ENCODE measurements at places on chromosomes 6 and 20. TPM values are rescaled to one million over a fixed set of nuclear protein-coding genes. Genes with fewer than 3 reads are reported as not detected.

DDR1 gene
- total RNA-seq: 51.3 TPM

STMND1 gene
- not detected for total RNA-seq

PRDM13 gene
- total RNA-seq: not detected

VIP gene
- 1.3 TPM for total RNA-seq

TUBB2B gene
- total RNA-seq: 4.6 TPM

EPPIN gene
- not detected for total RNA-seq

GPLD1 gene
- 0.43 TPM for total RNA-seq

IDH3B gene
- 65.5 TPM for total RNA-seq

SFTA2 gene
- not detected for total RNA-seq

TCF15 gene
- 0.43 TPM for total RNA-seq

CDH22 gene
- total RNA-seq: not detected

LINC00237 gene
- not detected for total RNA-seq

NOTCH4 gene
- total RNA-seq: 11.0 TPM

NKAPL gene
- 0.55 TPM for total RNA-seq

CUL9 gene
- total RNA-seq: 22.8 TPM

C20orf96 gene
- 3.1 TPM for total RNA-seq

PTPRT gene
- not detected for total RNA-seq

DEK gene
- total RNA-seq: 177 TPM

RAD21L1 gene
- not detected for total RNA-seq

TULP1 gene
- not detected for total RNA-seq

PKHD1 gene
- 19.2 TPM for total RNA-seq

DDO gene
- total RNA-seq: not detected

SALL4 gene
- not detected for total RNA-seq

CDH26 gene
- 7.7 TPM for total RNA-seq

PGC gene
- 1,005 TPM for total RNA-seq

OR2B2 gene
- not detected for total RNA-seq

NFKBIE gene
- 0.89 TPM for total RNA-seq

CASP8AP2 gene
- 4.3 TPM for total RNA-seq

YWHAB gene
- total RNA-seq: 109 TPM

SOBP gene
- total RNA-seq: 5.2 TPM

C6orf58 gene
- not detected for total RNA-seq

DLK2 gene
- total RNA-seq: not detected

TSPYL4 gene
- 2.9 TPM for total RNA-seq

TMEM244 gene
- total RNA-seq: not detected

PRPH2 gene
- 4.0 TPM for total RNA-seq

KHDRBS2 gene
- not detected for total RNA-seq

POU5F1 gene
- 47.5 TPM for total RNA-seq

CDK5RAP1 gene
- total RNA-seq: 12.0 TPM

DUSP15 gene
- total RNA-seq: not detected

AIF1 gene
- not detected for total RNA-seq

SLC32A1 gene
- not detected for total RNA-seq

CLPSL1 gene
- total RNA-seq: not detected

GJA1 gene
- total RNA-seq: 13.6 TPM

BRD2 gene
- total RNA-seq: 367 TPM

SLC22A2 gene
- not detected for total RNA-seq

SNAP91 gene
- total RNA-seq: 3.5 TPM

BFSP1 gene
- total RNA-seq: 3.2 TPM

ANGPT4 gene
- total RNA-seq: 0.29 TPM

BEND6 gene
- total RNA-seq: 0.58 TPM

PDE7B gene
- total RNA-seq: 16.9 TPM

HSF2 gene
- 20.4 TPM for total RNA-seq

SIM1 gene
- 0.43 TPM for total RNA-seq

FGD2 gene
- 7.3 TPM for total RNA-seq

SNPH gene
- total RNA-seq: 1.8 TPM

Data from stomach (tissue), 19 donors.